ENCODE measurements at places on chromosomes 1 and 21.

- no peak for DNase-seq
These were observed 10.9 kb downstream of the GJA8 start for GRCh38 chr1:147913362-147913942.

GRCh38 chr1:30907481-30908315 lies 860 bp downstream of the SDC3 start:
- no peak for DNase-seq

GRCh38 chr1:30880678-30881318 lies 27.8 kb downstream of the SDC3 start:
- no peak for DNase-seq

- DNase-seq: no peak
These were observed 10.2 kb downstream of the TLCD4 start for GRCh38 chr1:95127380-95127779.

DNA sequence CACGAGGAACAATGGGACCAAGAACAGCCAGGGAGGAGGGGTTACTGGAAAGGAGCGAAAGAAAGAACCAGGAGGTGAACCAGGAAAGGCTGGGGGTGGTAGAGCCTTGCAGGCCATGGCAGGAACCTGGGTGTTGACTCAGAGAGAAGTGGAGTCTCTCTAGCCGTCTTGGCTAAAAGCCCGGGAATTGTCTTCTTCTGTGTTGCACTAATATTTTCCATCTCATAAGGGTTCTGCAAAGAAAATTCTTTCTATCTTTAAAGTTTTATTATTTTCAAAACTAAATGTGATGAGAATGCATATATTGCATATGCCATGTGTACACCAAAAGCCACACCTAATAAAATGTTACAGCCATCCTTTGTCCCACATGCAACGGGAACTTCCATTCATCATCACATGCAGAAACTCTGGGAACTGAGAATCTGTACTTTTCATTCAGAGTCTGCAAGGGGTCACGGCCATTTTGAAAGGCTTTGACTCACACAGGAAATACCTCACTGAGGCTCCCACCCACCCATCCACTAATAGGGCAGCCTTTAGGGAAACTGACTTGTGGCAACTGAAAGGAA lies 38.0 kb downstream of the ERG start:
- DNase-seq: no peak

- no peak for DNase-seq
These were observed 33.7 kb downstream of the ATP5PO start for GRCh38 chr21:33881689-33882440.
